ENCODE measurements at places on chromosomes 6 and 20. TPM values are rescaled to one million over a fixed set of nuclear protein-coding genes. Genes with fewer than 3 reads are reported as not detected.

DNA sequence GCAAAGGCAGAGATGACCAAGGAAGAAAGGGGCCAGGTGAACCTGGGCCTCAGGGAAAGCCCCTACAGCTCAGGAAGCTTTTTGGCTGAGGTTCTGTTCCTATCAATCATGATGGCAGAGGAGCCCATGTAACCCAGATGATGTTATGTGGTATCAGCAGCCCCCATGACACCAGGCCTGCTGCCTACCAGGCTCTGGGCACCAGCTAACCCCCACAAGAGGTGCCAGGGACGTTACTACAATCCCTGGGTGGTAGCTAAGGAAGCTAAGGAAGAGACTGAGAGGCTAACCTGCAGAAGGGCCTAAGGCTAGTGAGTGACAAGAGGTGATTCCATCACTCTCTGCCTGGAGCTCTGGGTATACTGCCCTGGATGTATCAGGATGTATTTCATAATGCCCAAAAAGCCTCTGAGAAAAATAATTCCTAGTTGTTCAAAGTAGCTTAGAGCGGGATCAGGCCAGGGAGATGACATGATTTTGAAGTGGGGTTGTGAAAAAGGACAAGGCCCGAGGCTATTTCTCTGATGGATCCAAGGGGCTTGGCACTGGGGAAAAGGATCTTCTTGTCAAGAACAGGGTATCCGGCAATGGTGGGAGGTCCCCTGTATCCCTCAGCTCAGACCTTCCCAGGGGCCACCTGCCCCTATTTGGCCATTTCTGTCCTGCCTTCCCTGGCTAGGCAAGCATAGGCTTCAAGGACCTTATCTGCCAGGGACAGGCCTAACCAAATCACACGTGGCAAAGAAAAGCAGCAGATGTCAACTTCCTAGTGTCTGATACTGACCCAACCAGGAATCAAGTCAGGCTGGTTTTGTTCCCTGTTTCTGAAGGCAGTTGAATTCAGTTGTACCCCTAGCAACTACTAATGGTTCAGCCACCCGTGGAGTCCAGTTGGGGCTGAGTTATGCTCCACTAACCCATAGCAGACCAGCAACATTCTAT lies 41.3 kb downstream of the PANK2 start:
- no peaks in the 10 kb centered on the region for H3K27me3 ChIP-seq
- no peak overlapping the region for H3K27ac ChIP-seq
- H3K36me3 ChIP-seq = peaks cover 10% of the 10 kb centered on the region
- H3K4me1 ChIP-seq = peaks cover 38% of the 10 kb centered on the region
- DNase-seq = no peak
- no peak overlapping the region for H3K4me3 ChIP-seq

- H3K36me3 ChIP-seq = peaks cover 24% of the 10 kb centered on the region
- H3K27me3 ChIP-seq = no peaks in the 10 kb centered on the region
- H3K4me3 ChIP-seq = peak overlapping the region; percentile 71
- peaks cover 62% of the 10 kb centered on the region for H3K4me1 ChIP-seq
These were observed 1.5 kb downstream of the BTN3A2 start for GRCh38 chr6:26366504-26366903.

The REV3L gene
- total RNA-seq = 16.0 TPM

GRCh38 chr20:59873409-59873808 lies 60.0 kb downstream of the SYCP2 start:
- no peaks in the 10 kb centered on the region for H3K27me3 ChIP-seq
- no peaks in the 10 kb centered on the region for H3K36me3 ChIP-seq
- DNase-seq = no peak
- H3K27ac ChIP-seq = no peak overlapping the region
- no peaks in the 10 kb centered on the region for H3K4me1 ChIP-seq
- H3K4me3 ChIP-seq = no peak overlapping the region

- peaks cover 15% of the 10 kb centered on the region for H3K36me3 ChIP-seq
- no peak overlapping the region for H3K27ac ChIP-seq
- H3K27me3 ChIP-seq = no peaks in the 10 kb centered on the region
- no peak for DNase-seq
- H3K4me3 ChIP-seq = no peak overlapping the region
These were observed 29.7 kb downstream of the DOP1A start for GRCh38 chr6:83097204-83097603.

- H3K36me3 ChIP-seq = no peaks in the 10 kb centered on the region
- DNase-seq = no peak
- H3K27ac ChIP-seq = no peak overlapping the region
- no peaks in the 10 kb centered on the region for H3K27me3 ChIP-seq
- no peaks in the 10 kb centered on the region for H3K4me1 ChIP-seq
These were observed 684.6 kb downstream of the DOK5 start for GRCh38 chr20:55160037-55160436.

The SERINC3 gene
- total RNA-seq = 50.2 TPM

The NMBR gene
- total RNA-seq = not detected

DNA sequence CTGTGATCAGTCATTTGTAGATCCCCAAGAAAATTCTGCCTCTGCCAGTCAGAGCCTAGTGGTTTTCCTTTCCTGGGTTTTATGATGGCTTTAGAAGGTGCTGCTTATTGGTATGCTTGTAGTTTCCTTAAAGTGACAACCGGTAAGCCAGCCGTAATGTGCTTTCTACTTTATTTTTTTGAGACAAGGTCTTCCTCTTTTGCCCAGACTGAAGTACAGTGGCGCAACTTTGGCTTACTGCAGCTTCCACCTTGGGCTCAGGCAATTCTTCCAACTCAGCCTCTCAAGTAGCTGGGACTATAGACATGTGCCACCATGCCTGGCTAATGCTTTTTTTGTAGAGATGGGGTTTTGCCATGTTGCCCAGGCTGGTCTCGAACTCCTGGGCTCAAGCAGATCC lies 23.5 kb downstream of the MCM8 start:
- H3K4me3 ChIP-seq = no peak overlapping the region
- no peak for DNase-seq
- no peak overlapping the region for H3K27ac ChIP-seq
- H3K36me3 ChIP-seq = peaks cover 51% of the 10 kb centered on the region

DNA sequence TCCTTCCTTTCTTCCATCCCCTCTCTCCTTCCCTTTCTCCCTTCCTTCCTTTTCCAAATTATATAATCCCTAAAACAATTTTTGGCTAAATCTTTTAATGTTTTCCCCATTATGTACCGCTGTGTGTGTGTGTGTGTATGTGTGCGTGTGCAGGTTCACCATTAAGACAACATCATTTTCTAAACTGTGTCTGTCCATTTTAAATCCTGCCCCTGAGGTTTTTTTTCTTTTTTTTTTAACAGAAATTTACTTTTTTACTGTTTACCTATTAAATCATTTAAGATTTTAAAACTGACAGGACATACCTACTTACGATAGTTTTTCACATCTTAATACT lies 366.3 kb upstream of the EPHA7 start:
- H3K27me3 ChIP-seq = no peaks in the 10 kb centered on the region
- no peaks in the 10 kb centered on the region for H3K36me3 ChIP-seq
- H3K4me3 ChIP-seq = no peak overlapping the region

- H3K4me1 ChIP-seq = peaks cover 23% of the 10 kb centered on the region
- H3K27ac ChIP-seq = peak overlapping the region; percentile 82
- H3K4me3 ChIP-seq = no peak overlapping the region
- DNase-seq = peak; percentile 62
These were observed 216.8 kb upstream of the SGK1 start for GRCh38 chr6:134534708-134535149.

- H3K4me1 ChIP-seq = peaks cover 13% of the 10 kb centered on the region
- H3K27me3 ChIP-seq = peaks cover 11% of the 10 kb centered on the region
- H3K4me3 ChIP-seq = no peak overlapping the region
These were observed 4.0 kb downstream of the DLL1 start for GRCh38 chr6:170286934-170287265.

DNA sequence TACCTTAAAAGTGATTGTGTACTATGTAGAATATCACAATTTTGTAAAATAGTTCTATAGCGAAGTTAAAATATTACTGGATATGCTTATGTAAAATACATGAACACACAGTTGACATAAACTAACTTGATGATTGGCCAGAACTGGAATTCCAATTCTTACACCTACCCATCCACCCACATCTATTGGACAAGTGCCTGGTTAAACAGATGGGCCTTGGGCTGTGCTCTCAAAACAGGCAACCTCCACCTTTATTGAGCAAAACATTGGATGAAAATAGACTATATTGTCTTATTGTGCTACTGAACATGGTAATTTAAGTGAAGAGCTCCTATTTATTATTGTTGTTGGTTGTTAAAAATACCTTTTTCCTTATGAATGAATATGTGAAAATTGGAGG lies 154.0 kb upstream of the FLRT3 start:
- no peak for DNase-seq
- H3K36me3 ChIP-seq = no peaks in the 10 kb centered on the region
- no peak overlapping the region for H3K27ac ChIP-seq
- H3K4me3 ChIP-seq = no peak overlapping the region

- H3K36me3 ChIP-seq = peaks cover 22% of the 10 kb centered on the region
- H3K4me3 ChIP-seq = peak overlapping the region; percentile 95
- H3K27ac ChIP-seq = peak overlapping the region; percentile 88
- no peak for DNase-seq
These were observed 476 bp downstream of the MEA1 start for GRCh38 chr6:43013097-43013842.

The L3MBTL3 gene
- total RNA-seq = 3.1 TPM

The TUBB2B gene
- not detected for total RNA-seq

- H3K27me3 ChIP-seq = peaks cover 26% of the 10 kb centered on the region
- no peak for DNase-seq
- no peak overlapping the region for H3K27ac ChIP-seq
- H3K4me1 ChIP-seq = peaks cover 22% of the 10 kb centered on the region
These were observed 693 bp upstream of the GNAS-AS1 start for GRCh38 chr20:58851221-58851968.

The ACSS1 gene
- total RNA-seq = 9.4 TPM

The PTGIS gene
- total RNA-seq = not detected

The C6orf118 gene
- not detected for total RNA-seq

The PSMB1 gene
- 252 TPM for total RNA-seq

DNA sequence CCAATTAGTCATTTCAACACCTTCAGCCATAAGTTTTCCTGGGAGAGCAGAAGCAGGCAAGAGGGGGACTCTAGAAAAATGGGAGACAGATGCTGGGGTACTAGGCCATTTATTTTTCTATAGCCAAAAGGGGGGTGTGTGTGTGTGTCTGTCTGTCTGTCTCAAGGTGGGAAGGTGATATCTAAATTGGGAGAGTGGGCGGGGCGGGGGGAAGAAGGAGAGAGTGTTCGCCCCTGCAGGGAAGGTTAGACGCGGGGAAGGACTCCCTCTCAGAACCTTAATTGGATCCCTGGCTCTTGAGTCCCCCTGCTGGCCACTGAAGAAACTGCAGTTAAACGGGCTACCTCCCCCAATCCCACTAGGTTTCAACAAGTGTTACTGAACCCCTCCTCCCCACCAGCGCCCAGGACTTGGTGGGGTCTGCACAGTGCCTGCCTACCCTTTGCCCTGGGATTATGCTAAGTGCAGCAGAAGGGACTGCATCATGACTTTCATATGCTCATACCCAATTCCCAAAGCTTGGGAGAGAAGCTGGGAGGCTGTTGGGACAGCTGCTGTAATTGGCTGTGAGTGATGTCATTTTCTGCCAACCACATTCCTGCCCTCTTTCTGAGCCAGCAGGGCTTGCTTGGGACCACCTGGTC lies 45.8 kb downstream of the FOXP4 start:
- no peak overlapping the region for H3K4me3 ChIP-seq
- H3K27ac ChIP-seq = no peak overlapping the region
- H3K27me3 ChIP-seq = no peaks in the 10 kb centered on the region

DNA sequence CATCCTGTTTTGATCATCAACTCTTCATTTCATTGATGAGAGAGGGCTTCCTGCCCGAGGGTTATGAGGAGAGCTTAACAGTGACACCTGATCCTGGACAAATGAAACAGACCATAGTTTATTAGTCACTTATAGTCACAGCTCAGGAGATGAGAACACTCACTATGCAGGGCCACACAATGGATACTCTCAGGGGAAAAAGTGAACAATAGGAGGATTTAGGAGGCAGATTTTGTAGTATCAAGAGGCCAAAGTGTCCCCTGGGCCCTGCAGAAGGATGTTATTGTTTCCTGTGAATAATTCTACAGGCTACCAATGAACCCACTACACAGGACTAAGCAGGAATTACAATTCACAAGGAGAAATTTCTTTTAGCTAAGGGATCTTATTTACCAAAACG lies 772.8 kb upstream of the MAN1A1 start:
- H3K27me3 ChIP-seq = no peaks in the 10 kb centered on the region
- no peaks in the 10 kb centered on the region for H3K4me1 ChIP-seq
- H3K4me3 ChIP-seq = no peak overlapping the region
- no peak overlapping the region for H3K27ac ChIP-seq
- H3K36me3 ChIP-seq = no peaks in the 10 kb centered on the region
- no peak for DNase-seq

DNA sequence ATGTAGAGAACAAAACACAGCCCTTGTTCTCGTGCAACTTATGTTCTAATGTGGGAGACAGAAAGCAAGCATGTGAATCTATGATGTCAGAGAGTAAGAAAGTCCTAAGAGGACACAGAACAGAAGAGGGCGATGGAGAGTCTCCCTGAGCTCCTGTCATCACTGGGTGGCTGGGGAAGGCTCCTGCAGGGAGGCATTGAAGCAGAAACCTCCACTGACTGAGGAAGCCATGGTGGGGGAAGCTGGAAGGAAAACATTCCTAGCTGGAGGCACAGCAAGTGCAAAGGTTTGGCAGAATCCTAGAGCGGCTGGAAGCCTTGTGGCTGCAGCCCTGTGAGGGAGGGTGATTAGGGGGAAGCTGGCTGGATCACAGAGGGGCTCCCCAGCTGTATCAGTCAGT lies 248.0 kb downstream of the CDH26 start:
- no peak overlapping the region for H3K27ac ChIP-seq
- peaks cover 7% of the 10 kb centered on the region for H3K27me3 ChIP-seq
- H3K4me1 ChIP-seq = peaks cover 3% of the 10 kb centered on the region
- DNase-seq = peak; percentile 21

The TRDN gene
- not detected for total RNA-seq

GRCh38 chr6:20696676-20697075 lies 162.4 kb downstream of the CDKAL1 start:
- DNase-seq = no peak
- H3K4me1 ChIP-seq = peaks cover 38% of the 10 kb centered on the region
- no peak overlapping the region for H3K27ac ChIP-seq
- H3K4me3 ChIP-seq = no peak overlapping the region
- H3K36me3 ChIP-seq = peaks cover 4% of the 10 kb centered on the region

- no peak overlapping the region for H3K4me3 ChIP-seq
- no peaks in the 10 kb centered on the region for H3K27me3 ChIP-seq
- no peaks in the 10 kb centered on the region for H3K4me1 ChIP-seq
- H3K27ac ChIP-seq = no peak overlapping the region
- no peak for DNase-seq
These were observed 8.5 kb upstream of the COQ3 start for GRCh38 chr6:99402448-99402847.

DNA sequence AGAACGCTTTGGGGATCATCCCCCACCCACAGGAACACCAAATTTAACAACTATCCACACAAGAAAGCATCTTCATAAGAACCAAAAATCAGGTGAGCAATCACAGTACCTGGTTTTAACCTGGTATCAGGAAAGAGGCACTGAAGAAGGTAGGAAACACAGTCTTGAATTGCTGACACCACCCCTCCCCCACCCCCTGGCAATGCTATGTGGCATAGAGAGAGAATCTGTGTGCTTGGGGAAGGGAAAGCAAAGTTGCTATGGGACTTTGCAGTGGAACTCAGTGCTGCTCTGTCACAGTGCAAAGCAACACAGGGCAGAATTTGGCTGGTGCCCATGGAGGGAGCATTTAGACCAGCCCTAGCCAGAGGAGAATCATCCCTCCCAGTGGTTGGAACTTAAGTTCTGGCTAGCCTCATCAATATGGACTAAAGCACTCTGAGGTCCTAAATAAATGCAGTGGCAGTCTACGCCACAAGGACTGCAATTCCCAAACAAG lies 565.5 kb downstream of the EPM2A start:
- no peak overlapping the region for H3K4me3 ChIP-seq
- H3K36me3 ChIP-seq = no peaks in the 10 kb centered on the region
- H3K27me3 ChIP-seq = peaks cover 8% of the 10 kb centered on the region
- no peak overlapping the region for H3K27ac ChIP-seq
- no peak for DNase-seq

The EXOC2 gene
- total RNA-seq = 23.3 TPM

Data from activated naive CD4-positive, alpha-beta T cell treated with anti-CD3 and anti-CD28 coated beads for 36 hours (primary cell).